ENCODE measurements at places on chromosomes 4 and X.
A peak's percentile ranks its signal among the peaks of the same experiment; 100 is the strongest.

GRCh38 chr4:47741200-47741599 lies 96.7 kb downstream of the CORIN start:
- DNase-seq: no peak

DNA sequence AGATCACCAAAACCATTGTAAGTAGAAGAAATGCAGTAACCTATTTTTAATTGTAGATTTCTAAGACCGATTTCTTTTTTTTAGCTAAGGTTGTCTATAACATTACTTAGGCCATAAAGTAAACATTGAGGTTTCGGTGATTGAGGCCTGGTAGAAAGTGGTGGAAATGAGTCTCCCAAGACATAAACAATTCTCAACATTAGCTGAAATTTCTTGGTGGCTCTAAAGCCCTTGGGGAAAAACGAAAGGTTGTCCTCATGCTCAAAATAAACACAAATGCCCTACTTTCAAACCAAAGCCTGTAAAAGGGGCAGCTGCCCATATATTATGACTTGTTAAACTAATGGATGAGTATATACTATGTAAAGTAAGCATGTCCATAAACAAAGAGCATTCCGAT lies 98.8 kb downstream of the SCFD2 start:
- DNase-seq: no peak

DNA sequence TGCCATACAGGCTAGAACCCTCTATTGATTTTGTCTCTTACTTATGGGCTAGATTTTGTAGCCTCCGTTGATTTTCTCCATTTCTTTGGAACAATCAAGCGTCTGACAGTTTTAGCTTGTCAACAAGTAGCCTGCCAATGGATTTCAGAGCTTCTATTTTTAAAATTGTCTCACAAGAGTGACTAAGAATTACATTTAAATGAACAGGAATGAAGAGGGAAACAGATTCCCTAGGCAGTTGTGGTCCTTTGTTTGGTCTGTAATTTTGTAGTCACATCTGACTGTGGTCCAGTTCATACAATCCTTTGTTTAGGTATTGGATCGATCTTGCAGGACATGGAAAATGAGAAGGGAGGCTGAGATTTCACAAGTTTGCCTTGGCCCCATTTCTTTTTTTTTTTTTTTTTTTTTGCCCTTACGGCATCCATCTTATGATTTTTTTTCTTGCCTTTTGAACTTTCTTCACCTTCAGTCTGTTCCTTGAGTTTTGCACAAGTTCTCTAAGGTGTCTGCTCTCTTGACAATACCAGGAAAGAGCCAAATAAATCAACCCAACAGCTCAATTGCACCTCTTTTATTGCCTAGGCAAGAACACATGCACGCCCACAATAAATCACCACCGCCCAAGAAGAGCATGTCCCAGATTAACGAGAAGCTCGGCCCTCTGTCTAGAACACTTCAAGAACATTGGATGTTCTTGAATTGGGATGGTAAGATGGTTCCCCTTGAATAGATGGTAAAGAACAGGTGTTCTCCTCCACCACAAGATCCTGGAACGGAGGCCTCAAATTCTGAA lies 86.5 kb upstream of the EGFL6 start:
- no peak for DNase-seq

DNA sequence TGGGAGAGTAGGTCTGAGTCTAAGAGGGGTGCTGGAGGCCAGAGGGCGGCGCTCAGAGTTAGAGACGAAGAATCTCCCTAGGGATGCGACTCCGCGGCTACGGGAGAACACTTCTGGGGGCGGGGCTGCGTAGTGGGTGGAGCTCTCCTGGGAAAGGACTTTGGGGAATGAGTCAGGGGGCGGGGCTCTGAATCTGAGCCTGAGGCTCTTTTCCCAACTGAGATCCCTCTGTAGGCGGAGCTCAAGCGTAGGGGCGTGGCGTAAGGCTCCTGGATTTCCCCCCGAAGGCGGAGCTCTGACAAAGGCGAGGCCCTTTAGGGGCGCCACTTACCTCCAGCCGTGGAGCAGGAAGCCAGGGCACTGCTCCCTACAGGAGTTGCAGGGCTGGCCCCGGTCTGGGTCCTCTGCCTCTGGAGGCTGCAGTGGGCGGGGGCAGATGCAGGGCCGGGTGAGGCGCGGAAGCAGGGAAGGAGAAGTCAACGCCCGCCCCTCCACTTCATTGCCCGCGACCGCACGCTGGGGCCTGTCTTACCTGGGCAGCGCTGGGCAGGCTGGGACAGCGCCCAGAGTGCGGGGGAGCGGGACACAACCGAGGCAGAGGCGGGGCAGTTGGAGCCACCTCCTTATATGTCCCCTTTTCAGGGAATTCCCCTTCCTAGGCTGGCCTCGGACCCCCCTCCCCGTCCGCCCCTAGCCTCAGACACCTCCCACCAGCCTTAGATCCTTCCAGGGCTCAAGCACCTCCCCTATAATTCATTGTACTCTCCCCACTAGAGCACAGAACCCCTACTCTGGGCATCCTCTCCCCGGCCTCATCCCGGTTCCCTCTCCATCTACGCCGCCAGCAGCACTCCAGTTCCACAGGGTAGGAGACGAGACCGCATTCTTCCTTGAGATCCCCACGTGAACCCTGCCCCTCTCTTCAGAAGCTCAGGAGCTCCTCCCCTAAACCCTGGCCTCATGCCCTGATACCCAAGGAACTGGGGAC lies 1.6 kb downstream of the PRICKLE3 start:
- DNase-seq: peak; percentile 92

GRCh38 chr4:172822331-172822730 lies 346.3 kb upstream of the GALNT7 start:
- no peak for DNase-seq

GRCh38 chr4:1044469-1045192 lies 33.2 kb downstream of the FGFRL1 start:
- no peak for DNase-seq

- DNase-seq: no peak
Observed at GRCh38 chr4:8212622-8213021, 13.5 kb downstream of the SH3TC1 start.

DNA sequence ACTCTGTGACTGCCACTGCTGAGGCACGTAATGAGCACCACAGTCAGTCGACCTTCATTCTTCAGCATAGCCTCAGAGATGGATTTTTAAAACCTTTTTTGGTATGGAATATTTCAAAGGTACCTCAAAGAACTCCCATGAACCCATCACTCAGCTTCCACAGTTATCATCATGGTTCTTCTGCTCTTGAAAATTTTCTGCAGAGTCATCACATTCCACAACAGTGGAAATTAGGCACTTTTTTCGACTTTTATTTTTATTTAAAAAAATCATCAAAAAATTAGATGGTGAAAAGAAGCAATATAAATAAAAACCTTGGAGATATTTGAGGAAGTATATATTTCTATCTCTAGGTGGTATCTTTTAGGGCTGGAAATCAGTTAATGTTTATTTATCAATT lies 37.5 kb downstream of the TBC1D19 start:
- no peak for DNase-seq

DNA sequence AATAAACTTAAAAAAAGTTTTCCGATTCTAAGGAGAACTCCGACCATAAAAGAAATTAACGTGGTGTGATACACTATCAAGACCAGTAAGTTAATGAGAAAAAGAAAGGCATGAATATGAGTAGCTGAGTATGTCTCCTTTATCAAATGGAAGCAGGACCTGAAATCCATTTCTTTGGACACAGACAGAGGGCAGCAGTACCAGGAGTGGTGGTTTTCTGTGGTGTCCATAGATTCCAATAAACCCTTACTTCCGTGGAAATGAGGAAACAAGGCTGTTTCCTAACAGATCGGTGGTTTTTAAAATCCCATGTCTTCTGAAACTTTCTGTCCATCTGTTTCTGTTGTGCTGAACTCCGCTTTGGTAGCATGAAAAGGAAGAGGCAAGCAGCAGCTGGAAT lies 128.5 kb upstream of the TSPAN5 start:
- DNase-seq: no peak

GRCh38 chr4:184162596-184162995 lies 55.1 kb downstream of the ENPP6 start:
- no peak for DNase-seq

- no peak for DNase-seq
Observed at GRCh38 chr4:111274486-111274885, 651.6 kb upstream of the PITX2 start.

DNA sequence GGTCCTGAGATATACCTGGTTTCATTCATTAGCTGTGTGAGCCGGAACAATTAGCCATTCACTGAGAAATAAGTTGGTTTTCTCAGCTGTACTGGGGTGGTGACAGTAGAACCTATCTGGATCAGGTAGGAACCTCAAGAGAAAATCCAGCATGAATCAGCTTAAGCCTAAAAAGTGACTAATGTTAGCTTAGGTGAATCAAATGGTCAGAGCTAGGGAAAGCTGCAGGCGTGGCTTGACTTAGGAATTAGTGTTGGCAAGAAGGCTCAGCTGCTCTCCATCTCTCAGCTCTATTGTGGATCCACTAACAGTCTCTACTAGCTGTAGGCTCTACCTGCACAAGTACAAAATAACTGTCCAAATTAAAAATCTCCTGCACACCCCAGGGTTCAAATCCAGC lies 1025.5 kb downstream of the RAB28 start:
- DNase-seq: no peak

DNA sequence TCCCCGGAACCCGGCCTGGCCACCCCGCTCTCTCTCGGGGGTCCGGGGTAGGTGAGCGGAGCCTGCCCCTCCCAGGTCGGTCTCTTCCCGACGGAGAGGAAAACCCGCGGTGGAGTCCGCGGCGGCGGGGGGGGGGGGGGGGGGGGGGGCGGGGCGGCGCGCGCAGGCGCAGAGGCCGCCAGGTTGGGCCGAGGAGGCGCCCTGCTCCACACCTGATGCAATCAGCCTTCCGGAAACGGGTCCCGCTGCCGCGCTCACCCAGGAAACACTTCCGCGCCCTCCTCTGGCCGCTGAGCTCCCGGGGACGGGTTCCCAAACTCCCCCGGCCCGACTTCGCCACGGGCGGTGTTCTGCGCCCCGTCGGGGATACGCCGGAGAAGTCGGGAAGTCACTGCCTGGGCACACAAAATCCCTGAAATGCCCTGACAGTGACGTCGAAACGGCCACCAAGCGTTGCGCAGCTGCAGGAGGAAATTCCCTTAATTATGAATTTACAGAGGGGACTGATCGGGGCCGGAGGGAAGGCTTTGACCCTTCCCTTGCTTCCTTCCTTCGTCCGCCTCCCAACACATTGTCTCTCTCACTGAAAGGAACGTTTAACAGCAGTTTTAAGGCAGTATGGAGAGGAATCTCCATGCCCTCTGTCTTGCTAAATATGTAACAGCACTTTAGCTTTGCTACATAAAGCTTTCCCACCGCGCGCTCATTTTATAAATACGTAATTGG lies 2.1 kb upstream of the APBB2 start:
- peak; percentile 88 for DNase-seq

DNA sequence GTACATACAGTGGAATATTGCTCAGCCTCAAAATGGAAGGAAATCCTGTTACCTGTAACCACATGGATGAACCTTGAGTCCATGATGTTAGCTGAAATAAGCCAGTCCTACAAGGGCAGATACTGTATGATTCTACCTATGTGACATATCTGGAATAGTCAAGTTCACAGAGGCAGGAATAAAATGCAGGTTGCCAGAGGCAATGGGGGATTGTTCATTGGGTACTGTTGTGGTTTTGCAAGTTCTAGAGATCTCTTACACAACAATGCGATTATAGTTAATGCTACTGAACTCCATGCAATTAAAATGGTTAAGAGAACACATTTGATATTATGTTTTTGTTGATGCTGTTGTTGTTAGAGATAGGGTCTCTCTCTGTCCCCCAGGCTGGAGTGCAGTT lies 74.6 kb downstream of the SHROOM2 start:
- no peak for DNase-seq

- no peak for DNase-seq
Observed at GRCh38 chr4:120007191-120007871, 59.3 kb downstream of the MAD2L1 start.

GRCh38 chr4:15668566-15669435 lies 12.8 kb upstream of the FAM200B start:
- DNase-seq: no peak

DNA sequence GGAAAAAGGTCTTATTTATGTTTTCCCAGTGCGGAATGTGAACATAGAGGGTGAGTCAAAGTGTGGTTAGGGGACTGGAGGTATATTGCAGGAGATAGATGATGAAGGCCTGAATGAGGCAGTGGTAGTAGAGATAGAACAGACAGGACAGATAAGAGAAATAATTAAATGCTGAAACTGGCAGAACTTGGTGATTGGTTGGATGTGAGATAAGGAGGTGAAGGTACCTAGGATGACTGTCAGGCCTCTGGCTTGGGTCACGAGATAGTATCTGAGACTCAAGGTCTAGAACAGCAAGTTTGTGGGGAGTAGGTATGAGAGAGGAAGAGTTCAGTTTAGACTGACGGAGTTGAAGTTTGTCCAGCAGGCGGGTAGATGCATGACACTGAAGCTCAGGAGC lies 3.5 kb downstream of the MND1 start:
- DNase-seq: no peak

DNA sequence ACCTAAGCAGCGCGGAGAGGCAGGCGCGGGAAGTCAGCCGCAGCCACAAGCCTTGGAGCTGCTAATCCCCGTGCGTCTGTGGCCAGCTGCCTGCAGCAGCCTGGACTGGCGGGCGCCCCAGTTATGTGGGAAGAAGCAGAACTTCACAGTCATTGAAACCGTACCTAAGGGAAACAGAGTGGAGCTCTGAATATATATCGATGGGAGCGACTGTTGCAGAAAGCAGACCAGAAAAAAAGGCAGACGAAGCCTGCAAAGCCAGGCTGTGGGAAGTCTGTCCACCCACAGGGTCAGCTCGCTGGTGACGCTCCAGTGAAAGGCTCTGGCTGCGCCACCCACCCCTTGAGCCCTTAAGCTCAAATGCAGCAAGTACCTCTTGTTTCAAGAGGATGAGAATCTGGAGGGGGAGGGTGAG lies 24.7 kb downstream of the KCNE5 start:
- DNase-seq: no peak

DNA sequence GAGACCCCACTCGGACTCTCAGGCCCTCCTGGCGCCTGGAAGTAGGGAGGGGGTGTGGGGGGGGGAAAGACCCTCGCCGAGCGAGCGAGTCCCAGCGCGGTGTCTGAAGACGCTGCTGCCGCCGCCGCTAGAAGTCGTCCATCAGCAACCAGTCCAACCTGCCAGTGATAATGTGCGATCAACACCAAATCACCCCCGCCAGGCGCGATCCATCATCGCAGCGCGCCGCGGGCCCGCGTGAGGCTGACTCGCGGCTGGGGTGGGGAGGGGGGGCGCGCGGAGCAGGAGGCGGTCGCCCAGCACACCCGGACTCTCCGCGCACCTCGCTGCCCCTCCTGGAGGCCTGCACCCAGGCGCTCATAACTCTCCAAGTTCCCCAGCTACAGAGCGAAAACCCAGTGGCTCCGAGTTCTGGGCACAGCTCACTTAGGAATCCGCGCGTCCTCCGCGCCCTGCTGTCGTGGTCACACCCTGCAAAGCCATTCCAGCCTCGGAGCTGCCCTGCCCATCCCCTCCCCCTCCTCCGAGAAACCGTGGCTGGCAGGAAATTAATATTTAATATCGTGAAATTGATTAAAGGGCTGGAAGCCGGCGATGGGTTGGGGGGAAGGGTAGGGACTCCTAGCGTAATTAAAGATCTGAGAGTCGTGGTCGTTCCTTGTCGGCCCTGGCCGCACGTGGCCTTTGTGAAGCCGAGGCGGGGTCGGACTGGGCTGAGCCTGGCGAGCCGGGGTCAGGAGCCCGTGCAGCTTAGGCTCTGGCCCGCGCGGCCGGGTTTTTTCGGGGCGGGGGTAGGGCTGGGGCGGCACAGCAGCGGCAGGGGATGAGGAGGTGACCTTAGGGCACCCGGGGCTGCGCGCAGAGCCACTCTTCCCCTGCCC lies 58.1 kb upstream of the BCOR start:
- no peak for DNase-seq
